Chondrocyte (in vitro differentiated cells): ENCODE measurements at places on chromosomes 16 and 17.

DNA sequence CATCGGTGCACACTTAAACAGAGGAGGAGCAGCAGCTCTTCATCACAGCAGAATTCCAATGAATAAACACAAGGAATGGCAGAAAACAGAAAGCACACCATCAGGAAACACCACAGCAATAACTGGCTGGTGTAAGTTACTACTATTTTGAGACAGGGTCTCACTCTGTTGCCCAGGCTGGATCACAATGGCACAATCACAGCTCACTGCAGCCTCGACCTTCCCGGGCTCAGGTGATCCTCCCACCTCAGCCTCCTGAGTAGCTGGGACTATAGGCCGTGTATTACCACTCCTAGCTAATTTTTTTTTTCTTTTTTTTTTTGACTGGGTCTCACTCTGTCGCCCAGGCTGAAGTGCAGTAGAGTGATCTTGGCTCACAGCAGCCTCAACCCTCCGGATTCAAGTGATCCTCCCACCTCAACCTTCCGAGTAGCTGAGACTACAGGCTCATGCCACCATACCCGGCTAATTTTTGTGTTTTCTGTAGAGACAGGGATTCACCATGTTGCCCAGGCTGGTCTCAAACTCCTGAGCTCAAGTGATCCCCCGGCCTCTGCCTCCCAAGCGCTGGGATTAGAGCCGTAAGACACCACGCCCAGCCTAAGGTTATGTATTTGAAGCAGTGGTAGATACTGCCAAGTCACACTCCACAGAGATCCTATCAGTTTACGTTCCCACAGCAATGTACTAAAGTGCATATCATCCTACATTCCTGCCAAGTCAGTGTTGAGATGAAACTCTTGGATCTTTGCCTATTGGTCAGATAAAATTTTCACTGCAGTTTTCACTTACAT is 20.7 kb downstream of the TRAP1 start:
- DNase-seq = no peak

- DNase-seq = peak; percentile 72
Observed at GRCh38 chr17:44915321-44915726, at the start of gene GFAP. Gene GFAP, minus strand, starts transcription at chr17:44915500. Its CDS starts 14 bp downstream, at chr17:44915486.

DNA sequence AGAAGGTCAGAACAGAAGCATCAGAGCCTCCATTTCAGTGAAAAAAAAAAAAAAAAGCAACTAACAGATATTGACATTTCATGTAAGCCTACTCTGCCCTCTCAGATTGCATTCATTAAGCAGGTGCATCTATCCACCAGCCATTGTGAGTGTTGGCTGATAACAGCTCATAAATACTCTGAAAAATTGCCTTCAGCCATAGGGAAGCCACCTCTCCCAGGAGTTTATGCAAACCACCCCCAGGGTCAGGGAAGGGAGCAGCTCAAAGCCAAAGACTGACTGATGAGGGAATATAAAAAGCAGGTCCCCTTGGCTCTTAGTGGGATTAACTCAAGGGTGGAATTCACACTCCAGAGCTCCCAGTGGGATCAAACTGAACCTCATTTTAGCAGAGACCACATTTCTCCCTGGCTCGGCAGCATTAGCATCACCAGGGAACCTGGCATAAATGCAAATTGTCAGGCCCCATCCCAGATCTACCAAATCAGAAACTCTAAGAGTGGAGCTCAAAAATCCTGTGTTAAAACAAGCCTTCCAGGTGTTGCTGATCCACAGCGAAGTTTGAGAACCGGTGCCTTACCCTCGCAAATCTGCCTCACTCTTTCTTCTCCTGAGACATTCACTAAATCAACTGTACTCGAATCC is 14.2 kb downstream of the APOH start:
- DNase-seq = no peak

DNA sequence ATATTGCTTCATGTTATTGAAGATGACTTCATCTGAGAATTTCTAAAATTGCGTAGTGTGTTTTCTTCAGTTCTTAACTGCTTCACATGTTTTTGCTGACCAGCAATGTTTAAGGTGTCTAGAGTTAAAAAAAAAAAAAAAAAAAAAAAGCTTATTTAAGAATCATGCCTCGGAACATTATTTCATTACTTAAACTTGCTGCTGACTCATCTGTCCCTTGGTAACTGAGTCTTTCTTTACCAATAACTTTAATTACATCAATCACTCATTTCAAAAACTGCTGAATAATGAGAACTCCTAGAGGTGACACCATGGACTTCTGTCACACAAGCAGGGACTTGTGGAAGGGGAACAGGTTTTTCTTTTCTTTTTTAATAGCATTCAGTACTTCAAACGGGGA is 16.2 kb downstream of the IRX5 start:
- no peak for DNase-seq

- DNase-seq = no peak
Observed at GRCh38 chr17:70875729-70876310, 706.5 kb downstream of the KCNJ2 start.

DNA sequence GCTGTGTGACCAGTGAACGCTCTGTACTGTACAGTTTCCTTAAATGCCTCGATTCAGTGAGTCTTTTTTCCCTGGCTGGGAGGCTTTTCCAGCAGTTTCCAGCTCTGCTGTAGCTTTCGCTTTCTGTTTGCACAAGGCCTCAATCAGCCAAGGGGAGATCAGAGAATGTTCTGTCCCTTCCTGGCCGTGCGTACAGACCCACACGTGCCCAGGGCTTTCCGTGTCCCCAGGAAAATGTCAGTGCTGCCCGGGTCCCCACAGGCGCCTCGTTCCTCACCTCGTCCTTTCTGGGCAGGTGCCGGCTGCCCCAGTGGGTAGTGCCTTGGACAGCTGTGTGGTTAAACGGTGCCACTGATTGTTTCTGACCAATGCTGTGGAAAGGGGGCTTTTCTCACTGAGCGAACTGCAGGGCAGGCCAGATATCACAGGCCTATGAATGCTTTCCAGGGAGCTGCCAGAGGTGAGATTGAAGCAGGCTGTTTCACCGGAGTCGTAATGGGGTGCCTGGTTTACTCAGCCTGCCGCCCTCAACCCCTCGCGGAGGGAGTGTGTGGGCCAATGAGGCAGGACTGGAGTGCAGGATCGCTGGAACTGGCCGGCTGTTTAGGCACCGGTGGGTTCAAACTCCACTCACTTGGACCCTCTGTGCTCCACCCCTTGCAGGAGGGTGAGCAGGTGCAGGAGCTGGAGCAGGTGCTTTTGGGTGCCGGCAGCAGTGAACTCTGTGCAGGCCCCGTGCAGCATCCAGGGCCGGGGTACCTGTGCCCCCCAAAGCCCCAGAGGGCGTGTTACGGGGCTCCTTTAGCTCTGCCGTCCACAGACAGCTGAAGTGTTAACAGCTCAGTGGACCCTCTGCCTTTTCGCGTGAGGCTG is 44.4 kb downstream of the ZNF778 start:
- no peak for DNase-seq

GRCh38 chr17:30323262-30323894 is 10.5 kb downstream of the TMIGD1 start:
- DNase-seq = no peak

DNA sequence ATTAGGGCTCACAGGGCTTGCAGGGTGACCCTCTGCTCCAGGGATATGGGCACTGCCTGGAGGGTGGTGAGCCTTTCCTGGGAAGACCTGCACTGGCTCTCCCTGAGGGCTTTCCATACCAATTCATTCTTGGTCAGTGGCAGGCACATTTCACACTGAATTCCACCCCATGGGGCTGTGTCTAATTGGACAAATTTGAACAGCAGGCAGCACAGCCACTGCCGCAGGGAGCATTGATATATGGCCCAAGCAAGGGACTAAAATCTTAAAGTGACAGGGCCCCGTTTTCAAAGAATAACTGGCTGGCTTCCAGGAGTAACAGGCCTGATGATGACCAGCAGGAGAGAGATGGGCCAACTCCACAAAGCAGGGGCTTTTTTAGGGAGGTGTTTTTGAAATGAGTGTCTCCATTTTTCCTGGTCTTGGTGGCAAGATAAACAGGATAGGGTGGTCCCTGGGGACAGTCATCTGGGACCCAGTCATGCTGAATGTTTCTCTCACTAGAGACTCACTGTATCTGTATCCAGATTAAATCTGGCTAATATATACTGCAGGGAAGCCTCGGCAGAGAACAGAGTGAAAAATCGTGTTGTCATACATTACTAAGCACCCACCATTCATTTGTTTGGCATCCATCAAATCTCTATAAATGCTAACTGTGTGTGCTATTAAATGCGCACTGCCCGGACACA is 74.1 kb upstream of the TBX2 start:
- DNase-seq = no peak

DNA sequence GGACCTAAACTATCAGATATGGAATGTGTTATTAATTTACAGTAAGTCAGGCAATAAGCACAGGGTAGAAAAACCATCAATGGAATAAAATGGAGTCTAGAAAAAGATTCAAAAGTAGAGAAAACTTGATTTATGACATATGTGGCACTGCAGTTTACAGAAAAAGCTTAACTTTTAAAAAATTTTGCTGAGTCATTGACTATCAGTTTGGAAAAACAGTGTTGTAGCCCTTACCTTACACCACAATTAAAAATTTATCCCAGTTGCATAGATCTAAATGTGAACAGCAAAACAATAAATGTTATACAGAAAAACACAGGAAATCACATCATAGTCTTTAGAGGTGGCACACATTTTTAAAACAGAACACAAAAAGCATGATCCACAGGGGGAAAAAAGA is 108.5 kb downstream of the USP22 start:
- no peak for DNase-seq

DNA sequence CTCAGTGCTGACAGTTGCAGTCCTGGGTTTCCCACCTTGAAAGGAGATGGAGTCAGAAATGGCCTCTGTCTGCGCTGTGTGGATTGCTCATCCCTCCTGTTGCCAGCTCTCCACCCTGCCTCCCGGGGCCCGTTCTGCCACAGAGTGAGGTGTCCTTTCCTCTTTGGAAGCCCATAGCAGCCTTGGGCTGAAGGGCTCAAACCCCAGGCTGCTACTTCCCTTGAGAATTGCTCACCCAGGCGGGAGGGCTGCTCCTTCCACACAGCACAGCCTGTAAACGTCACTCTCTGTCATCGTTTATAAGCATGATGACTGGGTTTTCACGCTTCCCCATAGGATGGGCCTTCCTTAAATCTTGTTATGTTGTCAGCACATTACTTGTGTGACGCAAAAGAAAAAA is 62.7 kb downstream of the FOXK2 start:
- DNase-seq = peak; percentile 72

GRCh38 chr17:14301279-14302090 is 604 bp downstream of the HS3ST3B1 start:
- DNase-seq = no peak

- no peak for DNase-seq
Observed at GRCh38 chr16:10368969-10369551, 16.8 kb upstream of the ATF7IP2 start.

GRCh38 chr16:16042076-16042475 is 92.7 kb downstream of the ABCC1 start:
- DNase-seq = no peak

- no peak for DNase-seq
Observed at GRCh38 chr16:72219282-72219681, 47.3 kb upstream of the PMFBP1 start.
